Chondrocyte (in vitro differentiated cells): ENCODE measurements at places on chromosomes 3 and 15. TPM values are rescaled to one million over a fixed set of nuclear protein-coding genes. Genes with fewer than 3 reads are reported as not detected.

ANKUB1 gene
- total RNA-seq: not detected in 3 replicates

TMEM207 gene
- not detected in 3 replicates for total RNA-seq

GRCh38 chr3:64133272-64133671, 92.0 kb downstream of the PRICKLE2 start:
- no peak for DNase-seq

GRCh38 chr3:95082191-95082590, 1019.3 kb downstream of the NSUN3 start:
- no peak for DNase-seq
